ENCODE measurements at places on chromosomes 13 and 19.

GRCh38 chr19:47660435-47660832 lies 51.5 kb downstream of the BICRA start:
- DNase-seq: peak; percentile 66

GRCh38 chr19:17448131-17448967 lies at the start of gene TMEM221:
TMEM221 (minus strand) TSS chr19:17448668; CDS start chr19:17448462, 206 bp downstream.
- no peak for DNase-seq

GRCh38 chr13:45325806-45326205 lies 15.2 kb downstream of the TPT1 start:
- DNase-seq: peak; percentile 86

DNA sequence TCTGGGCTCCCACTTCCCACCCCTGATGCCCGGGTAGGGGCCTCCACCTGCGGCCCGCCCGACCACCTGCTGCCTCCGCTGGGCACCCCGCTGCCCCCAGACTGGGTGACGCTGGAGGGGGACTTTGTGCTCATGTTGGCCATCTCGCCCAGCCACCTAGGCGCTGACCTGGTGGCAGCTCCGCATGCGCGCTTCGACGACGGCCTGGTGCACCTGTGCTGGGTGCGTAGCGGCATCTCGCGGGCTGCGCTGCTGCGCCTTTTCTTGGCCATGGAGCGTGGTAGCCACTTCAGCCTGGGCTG lies 7.9 kb downstream of the DBP start:
- no peak for DNase-seq

- no peak for DNase-seq
Observed at GRCh38 chr13:72823081-72823480, 41.1 kb downstream of the PIBF1 start.

- DNase-seq: no peak
Observed at GRCh38 chr13:99256283-99256682, 1.9 kb downstream of the GPR18 start.
